ENCODE measurements at places on chromosomes 3 and 15. TPM values are rescaled to one million over a fixed set of nuclear protein-coding genes. Genes with fewer than 3 reads are reported as not detected.

- DNase-seq = no peak
Measured at GRCh38 chr3:135249186-135249585, 454.1 kb downstream of the EPHB1 start.

DNA sequence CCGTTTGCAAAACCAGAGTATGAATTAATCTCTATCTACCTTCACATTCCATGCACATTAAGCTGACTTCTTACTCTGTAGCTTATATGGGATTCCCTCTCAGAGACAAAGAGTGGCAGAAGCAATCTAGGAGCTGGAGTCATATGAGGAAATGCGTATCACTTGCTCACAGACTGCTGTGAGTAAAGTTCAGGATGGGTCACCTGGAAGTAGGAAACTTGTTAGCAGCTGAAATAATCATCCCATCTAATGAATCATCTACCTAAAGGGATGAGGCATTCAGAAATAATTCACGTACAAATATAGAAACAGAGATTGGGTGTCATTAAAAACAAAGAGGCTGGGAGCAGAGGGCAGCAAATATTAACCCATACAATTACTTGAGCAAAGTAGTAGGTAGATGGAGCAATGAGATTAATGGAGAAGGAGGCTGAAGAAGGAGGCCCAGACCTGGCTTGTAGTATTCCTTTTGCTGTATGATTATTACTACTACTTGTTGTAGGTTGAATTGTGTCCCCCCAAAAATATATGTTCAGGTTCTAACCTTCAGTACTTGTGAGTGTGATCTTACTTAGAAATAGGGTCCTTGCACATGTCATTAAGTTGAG, 866.3 kb downstream of the ROBO2 start:
- DNase-seq = no peak

- no peak for DNase-seq
Measured at GRCh38 chr15:36737430-36737891, 158.0 kb downstream of the CDIN1 start.

DNA sequence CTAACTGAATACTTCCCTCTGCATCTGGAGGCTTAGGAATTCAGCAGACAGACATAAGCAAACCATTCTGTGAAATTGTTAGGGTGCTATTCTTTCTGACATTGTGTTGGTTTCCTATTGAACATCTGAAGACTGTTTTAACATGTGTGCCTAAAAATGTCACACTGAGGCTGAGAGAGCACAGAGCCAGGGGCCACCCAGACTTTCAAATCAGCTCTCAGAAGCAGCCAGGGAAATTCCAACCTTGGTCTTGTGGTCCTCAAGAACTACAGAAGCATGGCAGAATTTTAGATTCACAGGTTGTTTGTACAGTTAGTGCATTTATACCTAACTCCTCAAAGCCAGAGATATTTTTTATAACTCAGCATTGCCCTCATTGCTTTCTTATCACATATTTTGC, 929.2 kb upstream of the CFAP20DC start:
- DNase-seq = no peak

DNA sequence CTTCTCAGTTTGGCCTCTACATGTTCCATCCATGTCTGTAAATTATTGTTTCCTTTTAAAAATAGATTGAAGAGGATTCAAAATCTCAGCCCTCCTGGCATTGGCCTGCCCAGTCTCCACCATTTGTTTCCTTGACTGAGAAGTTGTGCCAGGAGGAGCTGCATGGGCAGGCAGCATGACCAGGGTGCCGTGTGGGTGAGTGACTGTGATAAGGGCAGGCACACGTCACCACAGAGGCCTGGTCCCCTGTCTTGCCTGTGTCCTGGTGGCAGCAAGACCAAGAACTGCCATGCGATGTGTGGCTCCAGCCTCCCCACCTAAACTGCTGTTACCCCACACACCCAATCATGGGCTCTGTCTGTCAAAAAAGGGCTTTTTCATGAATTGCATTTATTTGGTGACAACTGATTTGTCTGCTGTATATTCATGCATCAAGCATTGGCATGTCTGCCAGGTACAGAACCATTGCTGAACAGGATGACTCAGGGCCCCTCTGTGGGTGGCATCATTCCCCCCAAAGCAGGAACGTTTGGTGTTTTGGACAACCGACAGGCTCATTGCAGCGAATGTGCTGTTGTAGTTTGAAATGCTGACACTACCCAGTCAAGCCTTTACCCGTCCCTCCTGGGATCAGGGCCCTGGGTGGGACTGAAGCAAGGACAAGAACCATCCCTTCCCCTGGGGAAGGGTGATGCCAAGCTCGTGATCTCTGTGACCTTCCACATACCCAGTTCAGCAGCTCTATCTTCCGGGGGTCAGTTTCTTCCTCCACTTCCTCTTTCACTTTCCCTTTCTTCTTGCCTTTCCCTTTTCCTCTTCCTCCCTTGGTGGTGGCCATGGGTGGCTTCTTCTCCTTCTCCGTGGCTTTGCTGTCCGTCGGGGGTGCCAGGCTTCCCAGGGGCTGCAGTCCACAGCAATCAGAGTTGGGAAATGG, 51.6 kb downstream of the TRPM1 start:
- no peak for DNase-seq

GRCh38 chr3:98985431-98985830, 83.9 kb upstream of the DCBLD2 start:
- no peak for DNase-seq

The SLC28A2 gene
- polyA plus RNA-seq = 1.0 TPM

The GRAMD1C gene
- polyA plus RNA-seq = 19.0 TPM

The CPEB1 gene
- 3.2 TPM for polyA plus RNA-seq

The SERPINI2 gene
- polyA plus RNA-seq = 1.5 TPM

The THPO gene
- 2.7 TPM for polyA plus RNA-seq

The ZIC4 gene
- polyA plus RNA-seq = 0.10 TPM

All from renal pelvis (tissue), 12 donors.